ENCODE measurements at places on chromosomes 5 and 9.
A peak's percentile ranks its signal among the peaks of the same experiment; 100 is the strongest.

GRCh38 chr5:158026304-158027031 lies 167.5 kb upstream of the CLINT1 start:
- no peak for DNase-seq

- DNase-seq: no peak
Measured at GRCh38 chr9:93918061-93918460, 37.1 kb downstream of the BARX1 start.

GRCh38 chr9:37520641-37521040 lies 34.9 kb downstream of the POLR1E start:
- no peak for DNase-seq

- DNase-seq: no peak
Measured at GRCh38 chr5:4156889-4157288, 561.3 kb downstream of the IRX1 start.

- DNase-seq: no peak
Measured at GRCh38 chr9:98516205-98516896, 192.4 kb downstream of the GABBR2 start.

GRCh38 chr9:84436386-84437109 lies 96.0 kb upstream of the SLC28A3 start:
- no peak for DNase-seq

DNA sequence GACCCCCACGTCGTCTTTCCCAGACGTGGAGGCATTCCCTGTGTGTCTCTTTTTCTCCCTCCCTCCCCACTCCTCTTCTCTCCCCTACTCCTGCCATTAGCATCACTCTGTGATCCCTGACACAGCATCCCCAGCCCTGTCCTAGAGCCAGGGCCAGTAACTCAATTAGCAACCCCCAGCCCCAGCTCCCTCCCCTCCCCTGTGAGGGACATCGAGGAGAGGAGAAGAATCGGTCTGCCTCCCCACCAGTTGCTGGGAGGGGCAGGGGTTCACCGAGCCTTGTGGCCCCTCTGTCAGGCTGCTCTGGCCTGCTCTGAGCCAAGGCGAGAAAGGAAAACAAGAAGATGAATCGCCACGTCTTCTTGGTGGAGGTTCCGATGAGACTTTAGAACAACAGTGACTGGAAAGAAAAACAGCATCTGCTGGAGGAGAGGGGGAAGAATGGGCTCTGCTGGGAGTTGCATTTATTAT lies 123.1 kb downstream of the PAPPA start:
- no peak for DNase-seq

DNA sequence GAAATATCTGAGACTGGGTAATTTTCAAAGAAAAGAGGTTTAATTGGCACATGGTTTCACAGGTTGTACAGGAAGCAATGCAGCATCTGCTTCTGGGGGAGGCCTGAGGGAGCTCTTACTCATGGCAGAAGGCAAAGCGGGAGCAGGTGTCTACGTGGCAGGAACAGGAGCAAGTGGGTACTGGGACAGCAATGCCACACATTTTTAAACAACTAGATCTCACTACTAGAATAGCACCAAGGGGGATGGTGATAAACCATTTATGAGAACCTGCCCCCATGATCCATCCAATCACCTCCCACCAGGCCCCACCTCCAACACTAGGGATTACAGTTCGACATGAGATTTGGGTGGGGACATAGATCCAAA lies 47.6 kb upstream of the HOMER1 start:
- no peak for DNase-seq

DNA sequence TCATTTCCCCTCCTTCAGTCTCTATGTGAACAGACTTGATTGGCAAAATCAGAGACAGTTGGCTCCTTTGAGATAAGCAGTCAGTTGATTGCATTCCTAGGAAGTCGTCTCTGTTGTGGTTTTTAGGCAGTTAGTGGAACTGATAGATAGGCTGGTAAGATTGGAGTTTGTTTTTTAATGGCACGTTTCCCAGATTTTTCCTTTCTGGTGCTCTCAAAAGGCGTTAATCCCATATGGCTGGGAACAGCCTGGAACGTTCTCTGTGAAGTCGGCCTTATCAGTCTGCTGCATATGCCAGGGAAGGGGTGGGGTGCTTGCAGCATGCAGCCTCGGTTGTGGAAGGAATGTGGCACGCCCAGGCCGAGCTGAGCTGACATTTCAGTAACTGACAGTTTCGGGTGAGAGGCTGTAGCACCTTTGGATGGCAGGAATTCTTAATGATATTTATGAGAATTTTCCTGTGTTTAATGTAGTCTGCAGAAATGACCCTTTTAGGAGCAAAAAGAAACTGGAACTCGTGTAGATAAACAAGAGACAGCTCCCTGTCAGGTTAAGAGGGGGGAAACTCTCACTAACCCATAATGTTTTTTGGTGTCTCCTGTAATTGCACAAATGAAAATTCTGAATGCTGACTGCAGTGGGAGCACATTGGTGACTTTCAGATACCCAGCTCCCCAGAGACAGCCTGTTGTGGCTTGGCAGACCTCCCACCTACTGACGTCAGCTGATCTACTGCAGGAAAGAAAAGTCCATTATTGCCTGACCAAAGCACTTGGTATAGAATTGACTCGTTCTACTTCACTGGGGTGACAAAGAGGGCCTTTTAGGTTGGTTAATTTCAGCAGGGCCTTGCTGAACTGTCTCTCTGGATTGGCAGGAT lies 6.3 kb downstream of the SPTAN1 start:
- DNase-seq: peak; percentile 57

DNA sequence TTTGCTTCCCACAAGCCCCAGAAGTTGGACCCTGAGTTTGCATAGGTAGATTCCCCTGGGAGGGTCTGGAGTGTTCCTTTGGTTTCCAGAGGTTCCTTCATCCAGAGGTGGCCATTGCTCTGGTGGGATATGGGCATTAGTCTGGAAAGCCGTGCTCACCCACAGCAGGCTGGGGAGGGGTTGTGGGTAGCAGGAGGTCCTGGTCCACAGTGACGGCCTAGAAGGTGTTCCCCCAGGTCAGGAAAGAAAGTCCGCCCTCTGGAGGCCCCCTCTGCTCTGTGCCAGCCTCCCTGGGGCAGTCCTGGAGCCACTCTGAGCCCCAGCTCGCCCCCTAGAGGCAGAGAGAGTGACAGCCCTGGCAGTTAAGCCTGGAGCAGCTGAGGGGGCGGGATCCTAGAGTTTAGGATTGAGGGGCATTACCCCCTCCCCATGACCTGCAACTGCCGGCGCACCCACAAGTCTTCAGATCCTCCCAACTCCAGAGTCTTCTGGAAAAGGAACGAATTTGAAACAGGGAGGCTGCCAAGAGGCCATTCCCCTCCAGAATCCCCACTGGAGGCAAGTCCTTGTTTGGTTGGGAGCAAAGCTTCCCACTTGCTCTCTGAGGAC lies 36.8 kb downstream of the NDST1 start:
- DNase-seq: peak; percentile 91

GRCh38 chr9:17625644-17626388 lies 47.0 kb downstream of the SH3GL2 start:
- no peak for DNase-seq

DNA sequence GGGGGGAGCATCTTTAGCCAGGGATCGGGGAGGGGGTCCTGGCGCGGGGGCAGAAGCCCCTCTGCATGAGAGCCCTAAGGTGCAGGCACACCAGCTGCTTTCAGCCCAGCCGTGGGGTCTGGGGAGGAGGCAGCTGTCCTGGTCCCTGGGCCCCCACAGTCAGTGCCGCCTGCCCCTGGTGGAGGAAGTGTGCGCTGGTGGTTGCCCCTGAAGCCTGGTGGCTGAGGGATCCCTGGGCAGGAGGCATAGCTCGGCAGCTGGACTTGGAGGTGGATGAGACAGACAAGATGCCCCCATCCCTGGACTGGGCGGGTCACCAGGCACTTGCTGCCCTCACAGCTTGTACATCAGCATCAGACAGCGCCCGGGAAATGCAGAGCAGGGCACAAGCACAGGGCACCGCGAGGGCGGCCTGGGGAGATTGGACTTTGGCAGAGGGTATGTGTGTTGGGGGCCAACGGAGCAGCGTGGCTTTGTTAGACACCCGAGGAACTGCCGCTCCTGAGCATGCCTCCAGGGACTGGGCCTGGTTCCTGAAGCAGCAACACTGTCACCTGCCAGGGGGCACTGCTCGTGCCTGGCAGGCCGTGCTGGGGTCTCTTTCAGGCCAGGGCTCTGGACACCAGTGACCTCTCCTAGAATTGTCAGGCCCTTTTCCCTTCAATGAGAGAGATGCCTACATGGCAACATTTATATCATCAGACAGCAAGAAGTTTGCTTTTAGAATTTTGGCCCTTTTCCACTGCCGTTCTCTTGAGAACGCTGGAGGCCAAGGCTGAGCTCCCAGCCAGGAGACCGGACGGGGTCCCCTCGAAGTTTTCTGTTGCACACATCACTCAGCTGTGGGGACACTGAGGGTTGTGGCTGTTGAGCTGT lies 41.9 kb upstream of the CTSL start:
- peak; percentile 8 for DNase-seq

DNA sequence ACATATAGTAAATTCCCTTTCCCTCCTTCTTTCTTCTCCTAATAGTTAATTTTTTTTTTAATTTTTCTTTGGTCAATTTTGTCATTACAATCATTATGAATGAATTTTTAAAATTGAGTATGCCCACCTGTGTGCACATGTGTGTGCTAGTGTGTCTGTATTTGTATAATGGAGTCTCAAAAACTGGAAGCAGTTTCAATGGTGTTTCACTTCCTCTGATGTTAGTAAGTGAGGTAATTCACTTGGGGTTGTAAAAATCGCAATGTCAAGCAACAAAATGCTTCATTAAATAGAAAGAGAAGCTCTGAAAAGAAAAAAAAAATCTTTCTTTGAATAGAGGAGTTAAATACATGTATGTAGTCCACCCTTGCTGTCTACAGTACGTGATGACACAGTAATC lies 1467.6 kb upstream of the NUDT12 start:
- no peak for DNase-seq

DNA sequence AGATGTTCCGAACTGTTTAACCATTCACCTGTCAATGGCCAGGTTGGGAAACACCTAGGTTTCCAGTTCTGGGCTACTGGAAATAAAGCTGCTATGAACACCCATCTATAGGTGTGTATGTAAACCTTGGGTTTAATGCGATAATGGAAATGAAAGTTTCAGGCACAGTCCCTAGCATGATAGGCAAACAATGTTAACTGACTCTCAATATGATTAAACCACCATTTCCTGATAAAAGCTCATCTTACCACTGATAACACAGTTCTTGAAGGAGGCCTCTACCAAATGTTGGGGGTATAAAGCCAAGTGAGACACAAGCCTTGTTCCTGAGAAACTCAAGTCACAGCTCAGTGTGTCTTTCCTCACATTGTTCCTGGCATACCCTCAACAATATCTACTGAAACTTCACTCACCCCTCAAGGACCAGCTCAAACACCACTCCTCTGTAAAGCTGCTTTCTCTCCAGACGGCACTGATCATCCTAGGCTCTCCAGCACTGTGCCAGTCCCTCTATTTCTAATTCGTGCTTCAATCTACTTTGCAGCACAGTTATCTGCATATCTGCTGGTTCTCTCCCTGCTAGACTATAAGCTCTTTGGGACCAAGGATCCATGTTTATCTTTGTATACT lies 15.8 kb downstream of the RAB14 start:
- DNase-seq: no peak

GRCh38 chr5:759781-760362 lies 24.7 kb downstream of the ZDHHC11B start:
- no peak for DNase-seq
